ENCODE measurements at places on chromosomes 16 and 17.
A peak's percentile ranks its signal among the peaks of the same experiment; 100 is the strongest.

- peak; percentile 50 for DNase-seq
Observed at GRCh38 chr16:21263640-21264570, 14.2 kb downstream of the CRYM start.

- no peak for DNase-seq
Observed at GRCh38 chr17:9173386-9173983, 152.2 kb downstream of the NTN1 start.

DNA sequence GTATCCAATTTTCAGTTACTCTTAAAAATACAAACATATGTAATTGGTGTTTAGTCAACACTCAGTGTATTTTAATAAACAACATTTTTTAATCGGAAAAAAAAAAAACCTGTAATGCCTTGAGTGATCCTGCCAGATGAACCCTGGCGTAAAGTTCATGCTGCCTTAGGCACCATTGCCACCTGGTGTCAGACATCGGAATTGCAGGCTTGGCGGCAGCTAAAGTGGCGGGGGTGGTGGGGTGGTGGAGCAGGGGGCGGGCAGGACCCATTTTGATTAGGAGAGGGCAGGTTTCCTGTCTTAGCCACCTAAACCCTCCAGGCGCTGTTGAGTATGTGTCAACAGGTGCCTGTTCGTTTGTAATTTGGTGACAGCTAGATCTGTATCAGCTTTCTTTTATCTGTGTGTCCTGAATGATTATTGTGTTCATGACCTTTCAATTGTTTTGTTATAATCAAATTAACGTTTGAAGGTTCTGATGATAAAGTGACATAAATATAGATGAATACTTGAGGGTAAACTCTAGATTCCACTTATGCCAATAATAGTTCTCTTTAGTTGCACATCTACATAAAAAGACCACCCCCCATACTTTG is 588.7 kb downstream of the CDH13 start:
- peak; percentile 42 for DNase-seq

GRCh38 chr17:27389542-27390140 is 66.6 kb upstream of the KSR1 start:
- no peak for DNase-seq
